ENCODE measurements at places on chromosomes 2 and 18.

DNA sequence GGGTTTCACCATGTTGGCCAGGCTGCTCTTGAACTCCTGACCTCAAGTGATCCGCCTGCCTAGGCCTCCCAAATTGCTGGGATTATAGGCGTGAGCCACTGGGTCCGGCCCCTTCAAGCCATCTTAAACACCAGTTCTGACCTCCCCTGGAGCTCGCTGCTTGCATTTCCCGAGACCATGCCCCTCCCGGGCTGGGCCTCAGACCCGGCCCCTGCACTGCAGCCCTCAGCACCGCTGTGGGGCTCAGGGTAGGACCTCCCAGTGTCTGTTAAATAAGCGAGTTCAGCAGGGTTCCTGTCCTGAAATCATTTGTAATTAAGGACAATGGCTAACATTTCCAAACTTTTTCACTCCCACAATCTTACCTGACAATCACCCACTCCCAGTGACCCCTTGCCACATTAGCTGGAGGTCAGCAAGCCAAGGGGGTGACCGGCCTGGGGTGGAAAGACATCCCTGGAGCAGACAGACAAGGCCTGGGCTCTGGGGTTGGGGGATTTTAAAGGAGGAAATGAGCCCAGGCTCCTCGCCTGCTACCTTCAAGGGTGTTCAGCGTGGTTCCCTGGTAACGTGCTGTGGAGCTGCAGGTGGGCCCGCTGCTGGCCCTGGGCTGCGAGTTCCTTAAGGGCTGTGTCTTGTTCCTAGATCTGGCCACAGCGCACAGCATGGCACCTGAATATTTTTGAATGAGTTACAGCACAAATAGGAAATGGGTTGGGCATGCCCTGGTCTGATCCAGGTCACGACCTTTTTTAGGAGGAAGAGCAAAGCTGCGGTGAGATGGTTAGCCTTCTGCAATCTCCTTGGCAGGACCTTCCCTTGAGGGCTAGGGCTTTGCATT lies 15.1 kb downstream of the CYS1 start:
- no peak for DNase-seq

GRCh38 chr2:160041091-160041490 lies 21.3 kb downstream of the PLA2R1 start:
- no peak for DNase-seq

DNA sequence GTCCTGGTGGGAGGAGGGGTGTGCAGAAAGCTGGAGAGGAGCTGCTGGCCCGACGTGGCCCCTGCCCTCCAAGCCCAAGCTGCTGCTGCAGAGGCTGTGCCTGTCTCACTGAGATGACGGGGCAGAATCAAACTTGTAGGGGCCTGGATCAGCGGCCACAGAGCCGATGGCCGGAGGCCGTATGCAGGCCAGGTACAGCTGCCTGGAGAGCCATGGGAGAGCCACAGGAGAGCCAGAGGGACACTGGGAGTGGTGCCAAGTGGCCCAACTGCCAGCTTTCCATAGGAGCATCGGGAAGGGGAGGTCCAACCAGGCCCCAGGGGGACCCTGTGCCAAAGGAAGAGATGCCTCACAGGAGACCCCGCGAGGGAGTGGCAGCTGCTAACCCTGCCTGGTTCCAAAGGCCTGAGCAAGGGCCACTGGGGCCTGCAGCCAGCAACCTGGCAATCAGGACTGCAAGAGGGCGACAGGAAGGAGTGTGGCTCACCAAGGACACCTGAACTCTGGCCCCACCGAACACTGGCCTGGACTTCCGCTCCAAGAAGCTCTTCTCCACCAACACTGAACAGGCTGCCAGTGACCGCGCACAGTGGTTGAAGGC lies 70.7 kb downstream of the HDAC4 start:
- DNase-seq, result no peak

DNA sequence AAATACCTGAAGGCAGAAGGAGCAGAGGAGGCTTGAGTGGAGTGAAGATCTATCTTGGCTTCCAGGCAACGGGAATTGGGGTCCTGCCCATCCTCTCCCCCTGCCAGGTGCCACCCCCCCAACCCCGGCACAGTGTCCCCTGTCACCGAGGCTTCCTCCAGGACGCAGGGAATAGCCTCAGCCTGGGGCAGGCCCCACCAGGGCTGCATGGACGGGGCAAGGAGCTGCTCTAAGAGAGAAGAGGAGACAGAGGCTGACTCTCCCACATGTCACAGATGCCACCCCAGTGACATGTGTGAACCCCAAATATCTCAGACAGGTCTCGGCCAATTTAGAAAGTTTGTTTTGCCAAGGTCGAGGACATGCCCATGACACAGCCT lies 42.1 kb downstream of the PXDN start:
- DNase-seq, result no peak

DNA sequence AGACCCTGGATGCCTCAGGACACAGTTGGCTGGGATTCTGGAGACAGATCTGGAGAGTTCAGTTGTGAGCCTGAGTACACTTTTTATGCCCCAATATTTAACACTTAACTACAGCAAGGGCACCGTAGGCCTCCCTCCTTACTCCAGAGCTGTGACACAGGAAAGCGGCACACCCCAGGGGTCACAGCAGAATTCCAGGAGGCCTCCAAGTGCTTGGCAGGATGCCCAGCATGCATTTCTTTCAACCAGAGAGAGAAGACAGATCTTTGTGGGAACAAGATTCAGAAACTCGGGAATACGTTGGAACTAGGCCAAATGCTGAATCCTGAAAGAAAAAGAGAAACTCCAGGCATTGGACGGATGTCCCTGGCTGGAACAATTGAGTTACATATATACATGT lies 199.2 kb upstream of the NT5C1B start:
- no peak for DNase-seq

GRCh38 chr2:111951486-111951885 lies 53.1 kb downstream of the MERTK start:
- no peak for DNase-seq

Measured in activated CD8-positive, alpha-beta memory T cell treated with anti-CD3 and anti-CD28 coated beads for 1 hour (primary cell).